Stimulated activated CD4-positive, alpha-beta T cell treated with anti-CD3 and anti-CD28 coated beads, Interleukin-1b, Interleukin-23, amount 100 ng/mL, for 1 hour (primary cell): ENCODE measurements at places on chromosomes 7 and 10.

- no peak for DNase-seq
These were observed 18.8 kb upstream of the ABCB5 start for GRCh38 chr7:20596653-20597052.

GRCh38 chr7:77940647-77941046 lies 142.1 kb downstream of the PHTF2 start:
- no peak for DNase-seq

DNA sequence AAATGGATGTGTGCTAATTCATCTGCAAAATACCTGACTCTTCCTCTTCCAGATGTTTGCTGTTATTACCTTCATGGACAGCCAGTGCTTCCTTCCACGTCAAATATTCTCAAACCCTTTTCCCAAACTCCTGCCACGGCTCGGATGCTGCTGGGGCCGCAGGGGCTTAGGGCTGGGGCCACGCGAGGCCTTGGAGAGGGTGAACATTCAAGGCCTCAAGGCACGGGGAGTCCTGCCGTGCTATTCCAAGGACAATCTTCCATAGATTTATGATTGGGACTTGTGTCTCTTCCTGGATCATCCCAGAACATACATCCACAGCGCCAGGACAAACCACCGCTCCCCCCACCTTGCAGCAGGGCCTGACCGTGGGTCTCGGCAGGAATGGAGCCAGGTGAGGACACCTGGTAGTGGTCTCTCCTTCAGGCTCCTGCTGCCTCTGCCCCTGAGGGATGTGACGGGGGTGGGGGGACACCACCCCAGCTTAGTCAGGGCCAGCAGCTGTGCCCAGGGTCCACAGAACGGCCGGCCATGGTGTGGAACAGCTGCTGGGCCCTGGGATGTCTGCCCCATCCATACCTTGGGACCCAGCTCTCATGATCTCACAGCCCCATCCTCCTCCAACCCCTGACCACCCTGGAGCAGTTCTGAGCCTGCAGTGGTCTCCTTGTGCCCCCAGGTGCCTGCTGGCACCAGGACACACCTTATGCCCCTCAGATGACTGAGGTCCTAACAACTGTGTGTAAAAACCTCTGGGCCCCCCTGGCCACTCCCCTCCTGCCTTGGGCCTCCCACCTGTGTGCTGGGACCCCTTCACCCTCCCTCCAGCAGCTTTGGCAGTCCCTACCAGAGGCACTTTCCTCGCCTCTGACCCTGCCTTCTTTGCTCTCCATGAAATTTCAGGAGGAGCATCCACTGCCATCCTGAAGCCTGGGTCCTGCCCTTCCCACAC lies 16.7 kb downstream of the VIPR2 start:
- no peak for DNase-seq

- no peak for DNase-seq
These were observed 35.8 kb downstream of the CAMK2B start for GRCh38 chr7:44289341-44290251.

- no peak for DNase-seq
These were observed 9.7 kb upstream of the ZNF485 start for GRCh38 chr10:43596546-43596945.

DNA sequence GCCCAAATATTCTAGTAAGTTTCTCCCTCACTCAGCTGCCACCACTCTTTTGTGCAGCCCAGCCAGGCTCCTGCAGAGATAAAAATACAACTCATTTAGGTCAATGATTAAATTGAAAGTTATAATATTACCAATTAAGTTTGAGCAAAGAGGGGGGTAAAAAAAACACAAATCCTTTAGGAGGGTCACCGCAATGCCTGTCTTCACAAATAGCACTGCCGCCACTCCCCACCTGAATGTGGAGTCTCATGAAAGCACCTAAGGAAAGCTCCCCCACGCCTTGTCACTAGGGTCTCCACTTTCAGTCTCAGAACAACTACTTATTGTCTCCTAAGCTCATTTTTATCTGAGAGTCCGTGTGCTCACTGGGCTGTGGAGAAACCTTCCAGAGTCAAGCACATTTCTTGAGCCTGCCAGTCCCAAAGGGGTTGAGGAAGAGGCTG lies 148.7 kb downstream of the FGFR2 start:
- no peak for DNase-seq

DNA sequence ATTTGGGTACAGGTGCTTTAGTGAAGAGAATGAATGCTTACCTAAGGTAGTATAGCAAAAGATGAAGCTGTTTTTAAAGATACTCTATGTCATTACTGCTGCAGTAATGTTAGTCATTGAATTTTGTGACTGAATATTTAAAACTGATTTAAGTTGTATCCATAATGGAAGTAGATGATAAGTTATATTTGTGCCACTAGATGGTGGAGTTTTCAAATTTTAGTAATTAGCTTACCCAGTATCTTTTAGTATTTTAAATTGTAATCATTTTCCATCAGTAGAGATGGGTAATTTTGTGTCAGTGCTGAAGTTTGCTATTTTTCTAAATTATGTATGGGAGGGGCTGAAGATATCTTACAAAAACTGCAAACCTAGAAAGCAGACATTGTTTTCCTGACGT lies 25.2 kb downstream of the HBP1 start:
- no peak for DNase-seq

DNA sequence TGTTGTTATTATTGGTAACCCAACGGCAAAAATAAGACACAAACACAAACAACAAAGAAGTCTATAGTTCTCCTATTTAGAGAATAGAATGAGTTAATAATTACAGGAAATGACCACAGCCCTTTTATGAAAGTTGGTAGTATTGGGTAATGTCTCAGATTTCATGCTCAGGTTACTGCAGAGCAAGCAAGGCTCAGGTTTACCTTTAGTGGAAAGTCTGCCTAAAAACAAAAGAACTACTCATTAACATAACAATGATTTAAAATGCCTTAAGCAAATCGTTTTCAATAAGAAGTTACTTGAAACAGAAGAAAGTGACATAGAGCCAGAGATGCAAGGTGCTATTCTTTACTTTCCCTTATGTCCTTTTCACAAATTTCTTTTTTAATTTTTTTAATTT lies 441.2 kb downstream of the PLXDC2 start:
- DNase-seq: no peak

DNA sequence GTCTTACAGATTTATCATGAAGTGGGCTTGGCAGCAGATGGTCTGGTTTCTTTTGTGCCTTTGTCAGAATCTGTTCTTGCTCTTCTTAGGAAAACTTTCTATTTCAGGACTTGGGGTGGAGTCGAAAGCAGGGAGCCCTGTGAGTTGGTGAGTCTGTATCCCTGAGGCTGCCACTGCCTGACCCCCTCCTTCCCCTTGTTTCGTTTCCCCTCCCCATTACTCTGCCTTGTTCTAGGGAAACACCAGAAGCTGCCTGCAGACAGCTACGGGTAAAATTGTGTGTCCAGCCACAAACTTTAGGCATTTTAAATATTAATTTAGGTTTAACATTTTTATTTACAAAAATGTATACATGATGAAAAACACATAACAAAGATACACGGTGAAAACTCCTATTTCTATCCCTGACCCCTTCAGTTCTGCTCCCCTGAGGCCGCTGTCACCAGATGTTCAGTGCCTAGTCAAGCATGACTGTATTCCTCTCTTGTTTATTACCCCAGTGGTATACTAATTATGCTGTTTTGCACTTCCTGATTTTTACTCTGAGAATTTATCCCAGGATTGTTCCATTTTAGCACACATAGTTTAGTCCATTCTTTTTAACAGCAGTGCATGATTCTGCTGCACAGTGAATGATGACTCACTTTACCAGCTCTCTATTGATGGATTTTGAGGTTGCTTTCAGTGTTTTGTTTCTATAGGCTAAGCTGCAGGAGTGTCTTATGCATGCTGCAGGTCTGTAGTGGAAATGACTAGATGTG lies 9.1 kb downstream of the TSPAN14 start:
- no peak for DNase-seq

DNA sequence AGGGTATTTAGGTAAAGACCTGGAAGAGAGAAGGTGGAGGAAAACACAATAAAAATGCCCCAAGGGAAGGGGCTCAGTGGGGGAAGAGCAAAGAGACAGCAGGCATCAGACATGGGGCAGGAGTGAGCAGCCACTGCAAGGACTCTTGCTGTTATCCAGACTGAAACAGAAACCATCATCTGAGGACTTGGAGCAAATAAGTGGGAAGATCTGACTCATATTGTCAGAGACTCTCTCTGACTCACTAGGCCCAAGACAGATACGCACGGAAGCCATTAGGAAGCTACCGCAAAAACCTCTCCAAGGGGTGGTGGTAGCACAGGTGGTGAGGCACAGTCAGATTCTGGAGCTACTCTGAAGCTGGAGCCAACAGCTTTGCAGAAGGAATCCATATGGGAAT lies 110.7 kb downstream of the RNF32 start:
- DNase-seq: no peak

GRCh38 chr10:47409171-47409865 lies 25.2 kb upstream of the ZNF488 start:
- no peak for DNase-seq

DNA sequence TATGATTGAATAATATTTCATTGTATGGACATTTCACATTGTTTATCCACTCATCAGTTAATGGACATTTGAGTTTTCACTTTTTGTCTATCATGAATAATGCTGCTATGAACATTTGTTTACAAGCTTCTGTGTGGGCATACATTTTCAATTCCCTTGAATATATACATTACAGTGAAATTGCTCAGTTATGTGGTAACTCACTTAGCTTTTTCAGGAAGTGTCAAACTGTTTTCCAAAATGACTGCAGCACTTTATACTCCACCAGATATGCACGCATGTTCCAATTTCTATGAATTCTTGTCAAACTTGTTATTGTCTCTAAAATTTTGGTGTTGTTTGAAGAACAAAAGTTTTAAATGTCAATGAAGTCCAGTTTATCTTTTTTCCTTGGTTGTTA lies 401.2 kb downstream of the THSD7A start:
- DNase-seq: no peak

DNA sequence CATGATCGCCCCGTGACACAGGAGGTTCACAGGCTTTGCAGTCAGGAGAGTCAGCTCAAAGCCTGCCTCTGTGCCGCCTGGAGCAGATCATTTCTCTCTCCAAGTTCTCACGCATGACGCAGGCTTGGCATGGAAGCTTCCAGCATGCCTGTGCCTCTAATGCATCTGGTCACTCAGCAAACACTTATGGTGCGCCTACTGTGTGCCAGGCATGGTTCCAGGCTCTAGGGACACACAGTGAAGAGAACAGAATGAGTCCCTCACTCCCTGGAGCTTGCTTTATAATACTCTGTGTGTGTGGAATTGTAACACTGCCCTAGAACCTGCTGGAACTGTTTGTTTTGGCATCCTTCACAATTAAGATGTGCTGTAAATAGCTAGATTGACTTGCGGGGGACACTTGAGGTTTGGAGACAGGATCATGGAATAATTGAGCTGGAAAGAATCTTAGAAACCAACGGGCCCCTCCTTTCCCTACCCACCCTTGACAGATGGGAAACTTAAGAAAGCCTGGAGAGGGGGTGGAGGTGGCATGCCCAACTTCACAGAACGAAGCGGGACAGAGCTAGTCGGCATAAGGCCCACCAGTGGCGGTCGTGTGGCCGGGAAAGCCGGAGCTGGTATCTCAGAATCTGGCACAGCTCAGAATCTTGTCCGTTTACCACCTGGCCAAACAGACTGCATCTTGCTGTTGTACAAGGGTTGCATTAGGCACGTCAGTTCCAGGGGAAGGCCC lies 4.6 kb upstream of the MYH16 start:
- DNase-seq: no peak

DNA sequence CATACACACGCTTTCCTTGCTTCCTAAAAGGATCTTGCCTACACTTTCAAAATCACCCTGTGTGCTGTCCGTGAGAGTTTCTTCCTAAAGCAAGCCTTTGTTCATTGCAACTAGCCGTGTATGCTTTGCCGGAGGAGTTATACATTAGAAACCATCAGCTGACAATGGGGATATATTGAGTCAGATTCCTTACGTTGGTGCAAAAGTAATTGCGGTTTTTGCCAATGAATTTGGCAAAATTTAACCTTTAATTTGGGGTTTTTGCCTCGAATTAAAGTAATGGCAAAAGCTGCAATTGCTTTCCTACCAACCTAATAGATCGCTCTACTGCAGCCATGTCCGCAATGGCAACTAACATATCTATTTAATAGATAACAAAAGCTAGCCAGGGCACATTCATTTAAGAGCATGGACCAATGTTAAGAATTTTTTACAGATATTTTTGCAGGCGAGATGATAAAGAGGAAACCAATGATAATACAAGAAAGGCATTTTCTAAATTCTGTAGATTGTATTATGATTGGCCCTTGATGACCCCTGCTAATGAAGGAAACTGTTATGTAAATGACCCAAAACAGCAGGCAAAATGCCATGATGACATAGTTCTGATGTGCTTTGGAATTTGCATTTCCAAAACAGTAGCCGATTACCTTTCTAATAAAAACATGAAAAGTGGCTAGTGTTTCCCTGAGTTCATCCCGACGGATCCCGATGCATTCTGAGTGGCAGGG lies 184.8 kb upstream of the NRP1 start:
- no peak for DNase-seq

DNA sequence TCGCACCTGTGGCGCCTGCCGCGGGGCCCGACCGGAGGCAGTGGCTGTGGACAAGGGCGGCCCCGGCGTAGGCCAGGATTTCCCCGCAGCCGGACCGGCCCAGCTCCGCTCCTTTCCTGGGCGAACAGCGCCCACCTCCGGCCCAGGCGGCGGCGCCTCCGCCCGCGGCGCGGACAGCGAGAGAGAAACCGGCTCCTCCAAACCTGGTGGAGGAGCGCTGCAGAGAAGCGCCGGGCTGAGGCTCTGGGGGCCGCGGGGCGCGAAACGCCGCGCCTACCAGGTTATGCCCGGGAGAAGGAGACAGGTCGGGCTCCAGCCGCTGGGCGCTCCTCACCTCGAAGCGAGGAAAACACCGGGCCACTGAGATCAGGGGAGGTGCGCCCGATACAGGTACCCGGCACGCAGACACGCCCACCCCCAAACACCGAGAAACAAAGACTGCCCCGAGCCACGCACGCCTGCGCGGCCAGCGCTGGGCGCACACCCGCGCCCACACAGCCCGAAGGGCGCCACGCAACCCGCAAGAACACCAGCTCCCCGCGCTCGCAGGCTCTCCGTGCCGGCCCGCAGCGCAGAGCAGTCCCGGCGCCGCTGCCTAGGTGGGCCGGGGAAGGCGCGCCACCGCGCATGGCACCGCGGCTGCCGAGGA lies 3.3 kb downstream of the GRID1 start:
- DNase-seq: no peak

GRCh38 chr10:129258283-129258923 lies 208.6 kb upstream of the MGMT start:
- DNase-seq: no peak

DNA sequence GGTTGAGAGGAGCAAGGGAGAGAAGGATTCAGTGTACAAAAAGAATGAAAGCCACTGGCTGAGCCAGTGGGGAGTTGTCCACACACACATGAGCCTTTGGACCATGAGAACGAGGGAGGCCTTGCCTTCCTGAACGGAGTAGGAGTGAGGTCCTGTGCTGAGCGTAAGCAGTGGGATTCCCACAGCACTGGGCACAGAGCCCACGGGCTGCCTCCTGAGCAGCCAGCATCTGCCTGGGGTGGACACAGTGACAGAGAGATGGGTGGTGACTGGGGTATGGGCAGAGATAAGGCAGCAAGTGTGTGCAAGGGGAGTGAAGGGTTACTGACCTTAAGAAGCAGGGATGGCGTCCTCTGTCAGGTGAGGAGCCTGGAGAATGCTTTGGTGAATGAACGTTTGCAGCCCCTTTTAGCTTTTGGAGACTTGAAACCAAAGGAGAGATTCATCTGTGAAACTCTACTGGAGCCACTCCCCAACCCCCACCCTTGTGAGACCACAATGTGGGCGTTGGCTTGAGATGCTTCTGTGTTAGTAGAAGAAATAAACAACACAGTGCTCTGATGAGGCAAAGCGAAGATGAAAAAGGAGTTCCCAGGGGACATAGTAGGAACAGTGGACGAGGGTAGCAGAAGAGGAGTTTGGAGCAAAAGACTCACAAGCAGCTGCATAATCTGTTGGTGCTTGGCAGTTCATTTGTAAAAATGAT lies 56.5 kb downstream of the FIGNL1 start:
- DNase-seq: no peak
